ENCODE measurements at places on chromosomes 5 and 9.

GRCh38 chr5:6246820-6247437, 131.4 kb downstream of the MED10 start:
- DNase-seq: no peak

DNA sequence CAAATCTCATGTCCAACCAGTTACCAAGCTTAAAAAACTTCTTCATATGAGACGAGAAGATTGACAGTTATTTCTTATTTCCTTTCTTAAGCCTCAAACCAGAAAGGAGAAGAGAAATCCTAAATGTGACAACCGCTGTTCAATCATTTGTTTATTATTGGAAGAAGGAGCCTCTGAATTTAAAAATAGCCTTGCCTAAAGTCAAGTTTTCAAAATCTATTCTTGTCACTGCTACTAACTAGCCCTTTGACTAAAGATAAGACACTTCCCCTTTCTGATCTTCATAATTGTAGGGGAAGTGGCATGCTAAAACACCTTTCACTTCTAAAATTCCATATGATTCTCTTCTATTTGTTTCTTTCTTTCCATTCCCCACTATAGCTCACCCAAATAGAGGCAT, 106.2 kb upstream of the EMB start:
- no peak for DNase-seq

GRCh38 chr9:125085703-125086477, 57.4 kb downstream of the SCAI start:
- no peak for DNase-seq

- no peak for DNase-seq
These were observed 391.3 kb downstream of the GADD45G start for GRCh38 chr9:89996116-89996515.

All from stimulated activated CD8-positive, alpha-beta memory T cell treated with anti-CD3 and anti-CD28 coated beads, Interleukin-7, amount 100 ng/mL, for 48 hours (primary cell).